ENCODE measurements at places on chromosomes 5 and 9.

- no peak for DNase-seq
These were observed 74.6 kb downstream of the LRRC70 start for GRCh38 chr5:62653001-62653863.

GRCh38 chr5:1026700-1027621 lies 18.4 kb downstream of the NKD2 start:
- no peak for DNase-seq

DNA sequence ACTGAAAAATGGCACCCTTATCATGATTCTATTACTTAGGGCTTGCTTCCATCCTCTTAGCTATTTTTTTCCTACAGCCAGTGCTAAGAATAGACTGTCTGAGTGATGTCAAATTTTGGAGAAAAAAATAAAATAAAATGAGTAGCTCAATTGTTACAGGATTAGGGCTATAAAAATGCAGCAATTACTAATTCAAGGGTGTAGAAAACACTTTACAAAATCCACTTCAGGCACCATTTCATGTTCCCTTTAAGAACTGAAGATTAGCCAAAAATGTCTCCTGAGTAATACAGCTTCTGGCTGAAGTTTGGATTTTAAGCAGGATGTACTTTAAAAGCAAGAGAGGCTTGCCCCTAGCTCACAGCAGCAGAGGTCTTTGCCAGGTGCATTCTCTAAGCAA lies 240.5 kb upstream of the IRX1 start:
- DNase-seq: no peak

DNA sequence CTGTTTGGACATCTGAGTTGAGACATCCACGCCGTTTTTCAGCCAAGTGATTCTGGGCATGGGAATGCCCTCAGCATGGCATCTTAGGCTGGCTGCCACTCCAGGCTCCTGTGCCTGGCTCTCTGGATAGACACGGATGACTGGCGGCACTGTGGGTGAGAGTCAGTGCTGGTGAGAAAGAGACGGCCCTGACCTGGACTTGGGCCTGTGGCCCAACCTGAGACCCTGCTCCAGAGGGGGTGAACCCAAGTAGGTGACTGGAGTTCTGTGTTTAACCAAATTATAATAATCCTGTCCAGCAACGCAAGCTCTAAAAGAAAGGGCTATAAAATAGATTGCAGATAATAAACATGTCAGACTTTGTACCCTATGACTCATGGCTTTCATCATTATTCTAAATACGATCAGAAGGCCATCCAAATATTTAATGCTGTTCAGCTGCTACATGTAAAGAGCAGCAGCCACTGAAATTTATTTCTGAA lies 173.9 kb downstream of the HSPA4 start:
- no peak for DNase-seq

DNA sequence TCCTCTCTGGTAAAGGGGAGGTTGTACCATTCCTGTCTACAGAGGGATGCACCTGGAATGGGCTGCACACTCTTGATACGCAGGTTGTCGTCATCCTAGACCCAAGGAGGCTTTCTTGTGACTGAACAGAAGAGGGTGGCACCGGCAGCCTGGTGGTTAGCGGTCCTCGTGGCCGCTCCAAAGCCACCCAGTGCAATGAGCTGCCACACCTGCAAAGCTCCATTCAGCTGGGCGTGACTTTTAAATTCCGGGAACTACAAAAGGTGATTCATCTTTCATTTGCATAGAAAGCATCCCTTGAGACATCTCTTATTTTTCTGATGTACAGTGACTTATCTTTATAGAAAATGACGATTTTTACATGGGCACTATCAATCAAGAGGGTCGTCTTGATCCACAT lies 286.1 kb upstream of the IRX1 start:
- no peak for DNase-seq

DNA sequence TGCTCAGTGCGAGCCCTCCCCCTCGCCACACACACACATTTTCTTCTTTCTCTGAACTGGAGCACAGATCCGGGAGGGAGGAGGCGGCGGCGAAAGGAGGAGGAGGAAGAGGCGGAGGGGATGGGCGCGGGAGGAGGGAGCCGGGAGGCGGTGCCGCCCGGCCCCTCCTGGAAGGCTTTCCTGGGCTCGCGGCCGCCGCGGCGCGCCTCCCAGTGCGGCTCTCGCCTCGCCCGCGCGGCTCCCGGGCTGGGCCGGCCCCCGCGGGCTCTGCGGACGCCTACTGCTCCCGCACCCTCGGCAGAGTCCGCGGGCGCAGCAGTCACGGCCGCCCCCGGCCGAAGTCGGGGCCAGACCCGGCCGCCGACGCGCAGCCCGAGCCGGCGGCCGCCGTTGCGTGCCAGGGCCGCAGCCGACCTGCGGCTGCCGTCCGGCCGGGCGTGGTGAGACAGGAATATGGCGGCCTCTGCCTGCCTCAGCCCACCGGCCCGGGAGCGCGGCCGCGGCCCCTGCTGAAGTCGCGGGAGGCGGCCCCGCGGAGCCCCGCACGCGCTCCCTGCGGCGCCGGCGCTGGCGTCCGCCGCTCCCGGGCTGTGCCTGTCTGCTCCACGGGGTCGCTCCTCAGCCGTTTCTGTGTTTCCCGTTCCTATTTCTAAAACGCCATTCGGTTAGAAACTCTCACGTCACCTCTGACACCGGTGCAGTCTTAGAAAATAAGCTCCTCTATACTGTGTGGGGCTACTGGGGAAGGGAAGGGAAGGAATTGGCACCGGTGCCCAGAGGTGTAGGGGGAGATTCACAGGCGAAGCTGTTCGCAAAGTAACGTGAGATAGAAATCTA lies 500 bp upstream of the GNAQ start:
- DNase-seq: peak; percentile 52

GRCh38 chr5:856531-857425 lies 6.0 kb upstream of the ZDHHC11 start:
- no peak for DNase-seq

DNA sequence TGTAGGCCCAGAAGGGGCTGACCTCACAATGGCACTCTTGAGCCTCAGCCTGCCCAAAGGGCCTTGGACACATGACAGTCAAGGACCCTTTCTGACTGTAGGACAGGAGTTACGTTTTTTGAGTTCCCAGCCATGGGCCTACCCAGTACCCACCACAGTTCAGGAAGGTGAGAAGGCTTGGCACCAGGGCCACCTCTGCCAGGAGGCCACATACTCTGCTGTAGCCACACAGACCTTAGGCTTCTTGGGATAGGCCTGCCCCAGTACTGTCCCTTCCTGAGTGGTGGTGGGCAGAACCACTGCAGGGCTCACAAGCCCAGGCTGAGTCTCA lies 12.8 kb downstream of the PDLIM4 start:
- DNase-seq: no peak

GRCh38 chr9:108162664-108163063 lies 673.1 kb upstream of the KLF4 start:
- DNase-seq: no peak

GRCh38 chr9:35653611-35654010 lies 2.9 kb upstream of the SIT1 start:
- no peak for DNase-seq

GRCh38 chr5:42974536-42974935 lies 65.6 kb downstream of the ANXA2R start:
- DNase-seq: no peak

- no peak for DNase-seq
These were observed 117.5 kb upstream of the ZNF366 start for GRCh38 chr5:72624641-72625236.

GRCh38 chr5:52831786-52832511 lies 44.2 kb downstream of the ITGA1 start:
- no peak for DNase-seq

DNA sequence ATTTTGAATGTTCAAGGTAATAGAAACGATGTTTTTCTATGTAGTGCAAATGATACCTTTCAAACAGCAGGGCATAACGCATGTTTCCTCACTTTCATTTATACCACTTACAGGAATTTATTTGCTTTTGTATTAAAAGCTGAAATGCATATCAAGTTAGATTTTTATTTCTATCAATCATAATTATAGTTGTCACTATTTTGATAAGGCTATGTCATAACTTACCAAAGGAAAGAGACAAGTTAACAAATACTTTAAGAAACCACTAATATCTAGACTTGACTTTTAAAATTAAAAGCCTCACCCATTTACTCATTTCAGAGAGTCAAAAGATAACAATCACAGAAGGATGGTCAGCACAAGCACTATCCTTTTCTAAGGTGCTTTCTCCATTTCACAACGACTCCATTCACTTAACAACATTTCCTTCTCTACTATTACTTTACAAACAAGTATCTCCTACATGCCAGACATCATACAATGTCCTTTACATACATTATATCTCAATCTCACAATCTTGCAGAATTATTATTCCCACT lies 12.6 kb downstream of the ERP44 start:
- DNase-seq: no peak

- DNase-seq: no peak
These were observed 57.6 kb downstream of the PFDN1 start for GRCh38 chr5:140245341-140245740.

GRCh38 chr5:23840083-23840482 lies 332.7 kb downstream of the PRDM9 start:
- DNase-seq: no peak

GRCh38 chr5:122713041-122713440 lies 61.8 kb upstream of the SNX2 start:
- DNase-seq: no peak

- DNase-seq: no peak
These were observed 11.5 kb downstream of the NFIB start for GRCh38 chr9:14302405-14302804.

- no peak for DNase-seq
These were observed 54.9 kb downstream of the SLC44A1 start for GRCh38 chr9:105299190-105299854.

GRCh38 chr5:90613918-90614504 lies 55.4 kb downstream of the ADGRV1 start:
- no peak for DNase-seq

- no peak for DNase-seq
These were observed 443.8 kb downstream of the SPOCK1 start for GRCh38 chr5:137055271-137055872.

DNA sequence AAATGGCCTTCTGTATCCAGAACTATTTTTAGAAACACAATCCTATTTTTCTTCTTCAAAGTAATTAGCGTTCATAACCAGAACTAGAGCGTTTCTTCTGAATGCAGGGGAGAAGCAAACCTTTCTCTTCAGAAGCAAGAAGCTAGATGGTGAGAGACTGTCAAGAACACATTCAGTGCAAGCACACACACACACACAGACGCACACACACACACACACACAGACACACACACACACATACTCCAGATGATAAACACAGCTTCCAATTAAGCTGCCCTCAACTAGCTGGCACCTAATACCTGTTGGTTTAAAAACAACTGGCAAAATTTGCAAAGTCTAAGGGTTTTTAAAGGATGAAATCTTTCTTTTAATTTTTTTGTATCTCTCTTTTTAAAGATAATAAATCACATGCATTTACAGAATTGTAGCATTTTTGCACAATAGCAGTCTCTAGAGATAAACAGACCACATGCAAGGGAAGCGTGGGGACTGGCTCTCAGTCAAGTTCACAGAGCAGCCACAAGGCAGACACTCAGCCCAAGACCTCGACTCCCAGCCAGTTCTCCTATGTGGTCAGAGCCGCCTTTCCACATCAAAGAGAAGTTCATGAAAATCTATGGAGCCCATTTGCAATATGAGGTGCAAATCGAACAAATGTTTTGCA lies 138.5 kb downstream of the TTLL11 start:
- no peak for DNase-seq

GRCh38 chr5:115577329-115577728 lies 24.9 kb downstream of the TICAM2 start:
- DNase-seq: no peak

GRCh38 chr9:125931211-125931610 lies 184.0 kb downstream of the PBX3 start:
- no peak for DNase-seq

DNA sequence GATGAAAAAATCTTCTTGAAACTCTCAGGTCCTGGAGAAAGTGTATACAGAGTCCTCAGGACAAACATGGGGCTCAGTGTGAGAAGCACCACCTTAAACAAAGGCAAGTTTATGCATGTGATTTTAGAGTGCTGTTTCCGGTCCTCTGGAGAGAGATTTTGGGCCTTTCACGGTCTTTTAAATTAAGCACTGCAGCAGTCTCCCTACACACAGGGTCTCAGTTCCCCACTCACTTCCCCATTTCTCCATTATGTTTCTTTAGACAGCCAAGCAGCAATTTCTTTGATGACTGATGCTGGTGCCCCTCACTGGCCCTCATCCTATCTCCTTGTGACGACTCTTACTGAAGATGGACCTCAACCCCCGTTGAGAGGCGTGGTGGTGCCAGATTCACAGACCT lies 220.2 kb upstream of the CLINT1 start:
- no peak for DNase-seq

DNA sequence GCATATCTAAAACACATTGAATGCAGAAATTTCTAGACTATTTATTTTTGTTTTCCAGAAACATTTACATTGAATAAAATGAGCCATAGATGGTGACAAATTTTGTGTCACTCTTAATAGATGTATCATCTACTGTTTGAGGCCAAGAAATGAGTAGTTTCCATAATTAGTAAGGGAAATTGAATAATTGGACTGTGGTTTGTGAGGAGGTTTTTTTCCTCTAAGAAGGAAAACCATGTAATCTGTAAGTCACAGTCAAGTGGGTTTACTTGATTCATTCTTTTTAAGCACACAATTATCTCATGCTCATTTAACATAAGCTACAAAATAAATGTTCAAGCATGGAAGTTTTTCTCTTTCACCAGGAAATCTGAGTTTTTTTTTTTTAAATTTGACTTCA lies 876.4 kb downstream of the NR2F1-AS1 start:
- no peak for DNase-seq

DNA sequence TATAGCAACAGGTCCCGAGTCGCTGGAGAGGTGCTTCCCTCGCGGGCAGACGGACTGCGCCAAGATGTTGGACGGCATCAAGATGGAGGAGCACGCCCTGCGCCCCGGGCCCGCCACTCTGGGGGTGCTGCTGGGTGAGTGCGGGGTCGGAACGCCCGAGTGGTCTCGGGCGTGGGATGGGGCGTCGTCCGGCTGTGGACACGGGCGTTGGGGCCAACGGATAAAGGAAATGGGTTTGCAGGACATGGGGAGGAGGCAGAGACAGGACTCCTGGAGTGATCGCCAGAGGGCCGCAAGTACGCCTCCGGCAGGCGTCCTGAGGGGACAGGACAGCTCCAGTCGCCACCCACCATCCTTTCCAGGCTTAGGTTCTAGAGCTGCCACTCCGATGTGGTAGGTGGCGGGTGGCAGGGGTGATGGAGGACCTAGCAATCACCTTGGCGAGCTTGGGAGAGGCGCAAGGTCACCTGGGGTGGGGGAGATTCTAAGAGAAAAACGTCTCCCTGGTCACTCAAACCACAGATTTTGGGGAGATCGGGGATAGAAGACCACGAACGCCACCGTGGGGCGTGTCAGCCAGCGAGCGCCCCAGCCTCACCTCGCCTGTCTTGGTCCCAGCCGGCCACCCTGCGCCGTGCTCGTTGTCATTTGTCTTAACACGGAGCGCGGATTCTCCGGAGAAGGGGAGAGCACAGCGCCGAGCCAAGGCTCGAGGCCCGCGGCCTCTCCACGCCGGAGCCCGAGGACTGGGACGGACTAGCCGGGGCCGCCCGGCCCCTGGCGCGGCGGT lies 922 bp downstream of the LMX1B start:
- DNase-seq: no peak

DNA sequence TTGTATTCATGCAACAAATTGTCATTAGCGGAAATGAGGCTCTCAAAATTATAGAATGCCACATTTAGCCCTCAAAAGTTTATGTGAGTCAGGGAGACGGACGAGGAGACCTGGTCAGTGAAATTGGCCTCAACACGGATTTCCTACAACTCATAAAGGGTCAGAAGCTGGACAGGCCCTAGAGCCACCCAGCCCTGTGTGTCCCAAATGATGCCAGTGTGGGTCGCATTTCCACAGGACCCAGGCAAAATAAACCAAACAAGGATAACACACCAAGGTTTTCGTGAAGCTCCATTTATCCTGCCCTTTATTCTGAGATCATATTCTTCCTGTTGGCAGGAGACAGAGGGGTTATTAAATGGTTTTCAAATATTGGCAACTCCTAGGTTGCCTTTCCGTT lies 72.0 kb upstream of the COL5A1 start:
- no peak for DNase-seq

Measured in activated CD8-positive, alpha-beta memory T cell treated with anti-CD3 and anti-CD28 coated beads for 1 hour (primary cell).